ENCODE measurements at places on chromosomes 4 and X.

GRCh38 chr4:159201168-159201567, 98.3 kb downstream of the RAPGEF2 start:
- no peak for DNase-seq

GRCh38 chr4:110046588-110047049, 133.9 kb downstream of the EGF start:
- no peak for DNase-seq

- DNase-seq: peak; percentile 35
Measured at GRCh38 chr4:4575284-4576211, 33.7 kb upstream of the STX18 start.

GRCh38 chr4:122212880-122213279, 60.7 kb downstream of the BLTP1 start:
- DNase-seq: no peak

DNA sequence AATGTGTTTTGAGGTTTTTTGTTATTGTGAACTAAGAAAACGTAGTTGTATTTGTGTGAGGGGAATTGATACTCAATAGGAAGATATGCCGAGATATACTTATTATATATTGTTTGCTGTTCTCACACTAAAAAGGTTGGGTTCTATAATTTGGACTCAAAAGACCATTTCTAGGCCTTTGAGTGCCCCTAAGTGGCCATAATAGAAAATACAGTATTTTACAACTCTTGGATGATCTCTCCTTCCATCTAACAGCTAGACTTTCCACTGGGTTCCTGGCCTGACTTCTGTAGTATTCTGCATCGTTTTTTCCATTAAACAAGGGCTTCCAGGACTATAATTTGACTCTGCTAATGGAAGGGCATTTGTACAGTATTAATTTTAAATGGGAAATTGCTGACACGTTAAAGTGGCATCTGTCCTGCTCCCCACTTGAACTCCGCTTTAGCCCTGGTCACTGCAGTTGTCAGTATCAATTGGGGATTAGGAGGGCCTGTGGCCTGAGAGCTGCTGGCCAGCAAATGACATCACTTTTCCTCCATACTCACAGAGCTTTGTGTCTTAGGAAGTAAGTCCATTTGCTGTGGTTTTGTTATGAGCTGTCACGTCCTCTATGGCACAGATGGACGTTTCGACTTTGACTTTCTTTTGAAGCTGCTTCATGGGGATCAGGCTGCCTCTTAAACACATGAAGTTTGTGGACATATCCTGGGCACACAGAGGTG, 176.9 kb downstream of the SLIT2 start:
- DNase-seq: no peak

GRCh38 chr4:140609548-140610425, 41.0 kb upstream of the UCP1 start:
- DNase-seq: no peak

- no peak for DNase-seq
Measured at GRCh38 chrX:104854188-104854587, 288.2 kb downstream of the IL1RAPL2 start.

DNA sequence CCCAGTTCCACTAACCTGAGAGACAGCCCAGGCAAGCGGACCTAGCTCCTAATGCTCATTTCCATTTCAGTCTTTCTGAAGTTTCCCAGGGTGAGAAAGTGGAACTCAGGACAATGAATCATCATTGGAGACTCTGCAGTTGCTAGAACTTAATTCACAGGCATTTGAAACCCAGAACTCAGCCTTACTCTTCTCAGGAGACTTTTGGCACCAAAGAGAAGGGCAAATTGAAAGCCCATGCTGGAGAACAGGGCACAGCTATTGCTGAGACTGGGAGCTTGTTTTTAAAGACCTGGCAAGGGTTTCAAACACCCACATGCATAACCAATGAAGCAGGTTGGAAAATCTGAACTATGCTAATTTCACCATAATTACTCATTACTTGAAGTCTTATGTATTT, 36.0 kb downstream of the BST1 start:
- no peak for DNase-seq

- no peak for DNase-seq
Measured at GRCh38 chrX:4435905-4436304, 722.5 kb upstream of the PRKX start.

DNA sequence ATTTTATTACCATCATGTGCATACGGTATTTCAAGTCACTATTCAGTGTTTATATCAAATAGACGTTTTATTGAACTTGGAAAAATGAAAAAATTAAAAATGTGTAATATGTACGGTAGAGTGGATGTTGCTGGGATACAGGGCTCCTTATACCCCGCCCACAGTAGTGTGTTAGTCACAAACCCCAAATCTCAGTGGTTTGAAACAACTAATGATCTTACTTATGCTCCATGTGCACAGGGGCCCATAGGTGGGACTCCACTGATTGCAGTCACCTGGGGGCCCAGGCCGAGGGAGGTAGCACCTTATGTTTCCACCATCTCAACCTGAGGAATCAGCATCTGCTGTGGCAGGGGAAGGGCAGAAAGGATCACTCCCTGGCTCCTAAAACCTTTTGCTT, 18.1 kb downstream of the LSM6 start:
- no peak for DNase-seq

DNA sequence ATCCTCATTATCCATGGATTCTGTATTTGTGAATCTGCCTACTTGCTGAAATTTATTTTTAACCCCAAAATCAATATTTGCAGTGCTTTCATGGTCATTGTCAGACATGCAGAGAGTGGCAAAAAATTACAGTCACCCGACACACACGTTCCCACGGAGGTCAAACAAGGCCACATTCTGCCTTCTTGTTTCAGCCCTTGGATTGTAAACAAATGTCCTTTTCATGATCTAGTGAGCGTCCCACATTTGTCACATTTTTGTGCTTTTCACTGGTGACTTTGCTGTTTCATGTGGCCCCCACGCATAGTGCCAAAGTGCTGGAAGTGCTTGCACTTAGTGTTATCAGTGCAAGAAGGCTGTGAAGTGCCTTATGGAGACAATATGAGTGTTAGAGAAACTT, 45.0 kb downstream of the SOD3 start:
- no peak for DNase-seq

Measured in T follicular helper cell (primary cell).